ENCODE measurements at places on chromosomes 13 and 19. TPM values are rescaled to one million over a fixed set of nuclear protein-coding genes. Genes with fewer than 3 reads are reported as not detected.

The TTC9B gene
- not detected for total RNA-seq

The GPR18 gene
- total RNA-seq, result 1.8 TPM

The MAST1 gene
- total RNA-seq, result 5.4 TPM

The HIPK4 gene
- total RNA-seq, result not detected

The TGFBR3L gene
- 4.6 TPM for total RNA-seq

The ADM5 gene
- total RNA-seq, result 1.6 TPM

The EPS8L1 gene
- 7.6 TPM for total RNA-seq

The B3GNT8 gene
- 3.0 TPM for total RNA-seq

The AXL gene
- total RNA-seq, result 156 TPM

The CEACAM7 gene
- total RNA-seq, result not detected

The CCDC8 gene
- 35.5 TPM for total RNA-seq
